G401 (cell line): ENCODE measurements at places on chromosomes 1 and 21.

- DNase-seq: no peak
Observed at GRCh38 chr1:148372731-148373130, 110.4 kb downstream of the PPIAL4G start.

- peak; percentile 52 for DNase-seq
Observed at GRCh38 chr21:16372586-16372985, 642.8 kb downstream of the USP25 start.

DNA sequence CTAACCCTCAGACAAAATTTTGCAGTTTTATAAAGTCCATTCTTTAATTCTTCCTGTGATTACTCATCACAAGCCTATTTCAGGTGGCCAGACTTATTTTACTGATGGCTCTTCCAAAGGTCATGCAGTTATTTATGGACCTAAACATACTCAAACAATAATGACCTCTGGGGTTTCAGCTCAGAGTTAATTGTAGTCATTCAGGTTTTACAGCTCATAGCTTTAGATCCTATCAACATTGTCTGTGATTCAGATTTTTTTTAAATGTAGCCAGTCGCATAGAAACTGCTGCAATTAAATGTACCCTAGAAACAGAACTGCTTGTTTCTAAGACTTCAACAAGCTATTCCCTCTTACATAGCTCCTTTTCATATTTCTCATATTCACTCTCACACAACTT lies 270.8 kb downstream of the COL11A1 start:
- DNase-seq: no peak

DNA sequence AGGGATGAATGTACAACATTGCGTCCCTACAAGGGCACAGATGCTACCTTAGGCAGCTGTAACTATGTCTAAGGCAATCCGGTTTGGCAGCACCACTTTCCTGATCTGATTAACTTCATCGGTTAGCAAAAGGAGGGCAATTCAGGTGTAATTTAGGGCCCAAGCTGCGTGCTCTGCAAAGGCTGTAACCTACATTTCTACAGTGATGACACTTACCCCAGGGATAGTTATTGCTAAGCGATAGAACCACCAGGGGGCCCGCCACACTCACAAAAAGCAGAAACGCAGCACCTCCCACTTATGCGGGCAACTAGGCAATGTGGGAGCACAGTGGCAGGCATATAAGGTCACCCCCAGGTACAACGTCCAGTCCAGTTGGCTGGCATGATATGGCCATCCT lies 113.5 kb downstream of the GDAP2 start:
- no peak for DNase-seq

DNA sequence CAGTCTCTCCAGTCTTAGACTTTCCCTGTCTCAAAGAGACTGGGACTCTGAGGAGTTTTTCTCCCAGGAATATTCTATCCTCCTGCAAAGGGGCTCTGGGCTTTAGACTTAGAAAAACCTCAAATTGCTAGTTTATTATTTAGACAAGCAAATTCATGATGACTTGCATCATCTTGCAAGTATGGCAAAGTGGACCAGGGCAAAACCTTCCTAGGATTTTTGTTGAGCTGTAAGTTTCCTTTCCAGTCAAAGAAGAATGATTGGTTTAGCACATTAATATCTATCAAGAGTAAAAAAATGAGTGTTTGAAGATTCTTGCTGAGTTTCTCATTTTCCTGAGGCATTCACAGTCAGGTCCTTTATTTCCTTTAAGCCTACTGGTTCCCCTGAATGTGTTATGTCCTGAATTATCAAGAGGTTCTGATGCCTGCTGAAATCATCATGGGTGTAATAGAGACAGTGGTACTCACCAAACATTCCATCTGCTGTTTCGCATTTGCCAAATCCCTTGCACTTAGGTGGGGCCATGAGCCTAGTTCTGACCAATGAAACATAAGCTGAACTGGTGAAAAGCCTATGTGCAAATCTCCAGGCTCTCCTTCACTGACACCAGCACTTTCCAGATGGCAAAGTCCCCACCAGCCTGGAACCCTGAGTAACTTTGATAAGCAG lies 25.2 kb upstream of the SPAG17 start:
- DNase-seq: no peak

- DNase-seq: no peak
Observed at GRCh38 chr1:29384496-29385015, 148.2 kb downstream of the PTPRU start.

GRCh38 chr1:100009458-100009857 lies 39.7 kb downstream of the SLC35A3 start:
- no peak for DNase-seq

- DNase-seq: no peak
Observed at GRCh38 chr1:151289991-151290708, 8.1 kb downstream of the ZNF687 start.

GRCh38 chr1:181251001-181251712 lies 162.7 kb downstream of the IER5 start:
- DNase-seq: peak; percentile 97

DNA sequence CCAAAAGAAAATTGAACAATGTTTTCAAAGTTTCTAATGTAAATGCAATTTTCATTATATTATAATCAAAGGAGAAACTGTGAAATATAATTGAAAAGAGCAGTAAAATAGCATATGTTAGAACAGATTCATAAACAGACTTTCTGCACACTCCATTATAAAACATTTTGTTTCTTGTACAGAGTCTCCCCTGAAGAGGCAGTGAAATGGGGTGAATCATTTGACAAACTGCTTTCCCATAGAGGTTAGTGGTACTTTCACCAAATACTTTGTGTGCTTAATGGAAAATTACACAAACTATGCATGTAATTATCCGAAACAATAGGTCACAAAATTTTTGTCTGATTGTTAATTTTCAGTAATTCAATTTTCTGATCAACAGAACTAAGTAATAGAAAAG lies 1.9 kb downstream of the RGS18 start:
- DNase-seq: no peak

- DNase-seq: no peak
Observed at GRCh38 chr21:33940881-33941245, 25.3 kb upstream of the ATP5PO start.

- peak; percentile 33 for DNase-seq
Observed at GRCh38 chr1:102550729-102551384, 554.1 kb upstream of the OLFM3 start.

DNA sequence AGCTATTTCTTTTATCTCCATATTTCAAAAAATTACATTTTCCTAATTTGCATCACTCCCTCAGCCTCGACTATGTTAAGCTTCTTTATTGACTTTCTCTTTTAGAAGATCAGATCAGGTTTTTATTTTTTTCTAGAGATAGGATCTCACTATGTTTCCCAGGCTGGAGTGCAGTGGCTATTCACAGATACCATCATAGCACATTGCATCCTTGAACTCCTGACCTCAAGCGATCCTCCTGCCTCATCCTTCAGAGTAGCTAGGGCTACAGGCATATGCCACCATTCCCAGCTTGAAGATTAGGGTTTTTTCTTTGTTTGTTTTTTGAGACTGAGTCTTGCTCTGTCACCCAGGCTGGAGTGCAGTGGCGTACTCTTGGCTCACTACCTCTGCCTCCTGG lies 20.1 kb downstream of the UCK2 start:
- DNase-seq: no peak

DNA sequence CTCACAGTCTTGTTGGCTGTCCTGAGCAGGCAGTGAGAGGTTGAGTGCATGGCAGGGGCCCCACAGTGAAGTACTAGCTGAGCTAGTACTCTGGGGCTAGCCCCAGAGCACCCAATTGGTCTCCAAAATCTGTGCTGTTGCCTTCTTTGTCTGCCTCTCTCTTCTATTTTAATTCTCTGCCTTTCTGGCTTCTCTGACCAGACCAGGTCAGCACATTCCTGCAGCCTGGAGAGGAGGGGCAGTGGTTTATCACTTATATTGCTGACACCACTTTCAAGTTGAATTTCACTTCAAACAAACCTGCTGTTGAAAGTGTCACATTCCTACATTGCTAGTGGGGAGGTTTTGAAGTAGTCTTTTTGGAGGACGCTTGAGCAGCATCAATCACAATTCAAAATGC lies 628.7 kb downstream of the PTPRU start:
- no peak for DNase-seq

GRCh38 chr1:27397749-27398148 lies 5.3 kb downstream of the GPR3 start:
- DNase-seq: no peak

GRCh38 chr1:27235827-27236226 lies 1.4 kb downstream of the WDTC1 start:
- DNase-seq: no peak

DNA sequence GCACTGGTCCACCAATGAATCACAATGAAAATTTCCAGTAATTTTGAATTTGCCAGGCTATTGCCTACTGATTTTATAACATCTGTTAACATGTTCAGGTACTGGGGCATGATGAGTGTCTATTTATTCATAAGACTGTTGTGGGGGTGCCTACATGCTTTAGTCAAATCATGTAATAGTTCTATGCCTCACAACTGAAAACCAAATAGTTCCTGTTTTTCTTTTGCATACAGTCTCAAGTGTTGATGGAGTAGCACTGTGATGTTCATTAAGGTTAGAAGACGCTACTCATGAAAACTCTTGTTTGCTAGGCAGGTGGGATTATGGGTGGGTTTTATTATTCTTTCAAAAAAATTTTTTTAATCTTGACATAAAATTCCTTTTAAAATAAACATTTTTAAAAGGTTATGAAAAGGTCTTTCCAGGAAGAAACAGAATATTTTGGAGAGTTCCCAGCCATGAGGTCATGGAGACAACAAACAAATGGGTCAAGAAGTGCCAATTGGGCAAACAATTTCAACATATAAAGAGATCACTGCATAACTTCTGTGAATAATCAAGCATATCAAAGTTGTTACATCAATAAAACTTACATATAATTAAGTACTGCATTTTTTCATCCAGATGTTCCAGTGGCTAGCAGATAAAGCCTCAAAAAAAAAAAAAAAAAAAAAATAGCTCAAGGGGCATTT lies 40.2 kb upstream of the NHLH2 start:
- DNase-seq: no peak

- DNase-seq: no peak
Observed at GRCh38 chr1:51957618-51958017, 32.9 kb downstream of the RAB3B start.

DNA sequence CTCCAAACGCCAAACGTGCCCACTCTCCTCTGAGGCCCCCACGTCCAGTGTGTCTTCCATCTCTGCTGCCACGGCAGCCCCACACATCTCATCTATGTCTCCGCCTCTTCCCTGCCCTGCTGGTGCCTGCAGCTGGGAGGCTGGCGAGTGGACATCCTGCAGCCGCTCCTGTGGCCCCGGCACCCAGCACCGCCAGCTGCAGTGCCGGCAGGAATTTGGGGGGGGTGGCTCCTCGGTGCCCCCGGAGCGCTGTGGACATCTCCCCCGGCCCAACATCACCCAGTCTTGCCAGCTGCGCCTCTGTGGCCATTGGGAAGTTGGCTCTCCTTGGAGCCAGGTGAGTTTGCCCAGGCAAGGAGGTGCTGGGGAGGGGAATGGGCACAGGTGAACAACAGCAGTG lies 8.6 kb downstream of the ADAMTSL4 start:
- no peak for DNase-seq

- DNase-seq: no peak
Observed at GRCh38 chr1:59367301-59368007, 70.6 kb downstream of the FGGY start.

DNA sequence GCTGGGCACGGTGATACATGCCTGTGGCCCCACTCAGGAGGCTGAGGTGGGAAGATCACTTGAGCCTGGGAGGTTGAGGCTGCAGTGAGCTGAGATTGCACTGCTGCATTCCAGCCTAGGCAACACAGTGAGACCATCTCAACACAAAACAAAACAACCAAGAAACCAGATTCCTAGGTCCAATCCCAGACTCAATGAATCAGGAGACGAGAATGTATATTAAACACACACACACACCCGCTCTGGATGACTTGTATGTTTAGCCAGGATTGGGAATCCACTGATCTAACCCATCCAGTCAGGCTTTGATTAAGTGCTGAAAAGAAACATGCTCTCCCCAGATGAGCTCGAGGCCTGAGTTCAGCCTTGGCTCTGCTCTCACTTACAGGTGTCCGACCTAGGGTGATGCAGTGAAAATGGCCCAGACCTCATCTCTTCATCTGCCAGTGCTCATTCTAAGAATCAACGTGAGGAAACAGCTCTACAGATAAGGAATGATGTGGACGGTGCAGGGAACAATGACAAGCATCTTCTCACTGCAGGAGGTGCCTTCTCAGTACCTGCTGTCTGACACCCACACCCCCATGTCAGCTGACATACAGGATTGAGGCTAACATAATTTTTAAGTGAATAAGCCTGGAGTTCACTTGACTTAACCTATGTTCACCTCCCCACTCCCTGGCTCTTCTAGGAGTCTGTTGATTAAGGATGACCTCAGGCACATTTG lies 15.3 kb upstream of the SRSF4 start:
- DNase-seq: no peak

DNA sequence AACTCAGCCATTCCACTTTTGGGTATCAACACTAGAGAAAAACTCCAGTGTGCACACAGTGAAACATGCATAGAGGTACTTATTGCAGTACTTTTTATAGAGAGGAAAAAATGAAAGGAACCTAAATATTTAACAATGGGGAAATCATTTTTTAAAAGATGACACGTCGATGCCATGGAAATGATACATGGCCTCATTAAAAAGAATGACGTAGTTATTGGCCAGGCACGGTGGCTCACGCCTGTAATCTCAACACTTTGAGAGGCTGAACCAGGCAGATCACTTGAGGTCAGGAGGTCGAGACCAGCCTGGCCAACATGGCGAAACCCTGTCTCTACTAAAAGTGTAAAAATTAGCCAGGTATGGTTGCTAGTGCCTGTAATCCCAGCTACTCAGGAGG lies 42.5 kb downstream of the MATN1 start:
- DNase-seq: no peak

GRCh38 chr1:221708987-221709386 lies 32.9 kb downstream of the DUSP10 start:
- no peak for DNase-seq

GRCh38 chr1:229119161-229119560 lies 151.8 kb upstream of the RAB4A start:
- no peak for DNase-seq

- DNase-seq: no peak
Observed at GRCh38 chr21:35048183-35048601, 910 bp downstream of the RUNX1 start.

DNA sequence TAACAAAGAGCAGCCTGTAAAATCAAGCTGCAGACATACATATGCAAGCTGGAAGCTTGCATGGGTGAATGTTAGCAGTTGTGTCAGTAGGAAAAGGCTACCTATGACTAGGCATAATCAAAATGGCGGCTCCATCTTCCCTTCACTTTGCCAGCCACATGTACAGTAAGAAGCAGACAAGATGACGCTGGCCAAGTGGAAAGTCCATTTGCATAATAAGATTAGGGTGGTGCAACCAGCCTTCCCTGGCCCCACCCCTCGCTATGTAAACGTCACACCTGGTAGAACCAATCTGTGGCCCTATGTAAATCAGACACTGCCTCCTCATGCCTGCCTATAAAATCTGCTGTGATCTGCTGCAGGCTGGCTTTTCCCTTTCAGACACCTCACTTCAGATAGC lies 171.9 kb upstream of the USP25 start:
- DNase-seq: no peak

- DNase-seq: no peak
Observed at GRCh38 chr1:37575692-37576091, 19.0 kb downstream of the DNALI1 start.

DNA sequence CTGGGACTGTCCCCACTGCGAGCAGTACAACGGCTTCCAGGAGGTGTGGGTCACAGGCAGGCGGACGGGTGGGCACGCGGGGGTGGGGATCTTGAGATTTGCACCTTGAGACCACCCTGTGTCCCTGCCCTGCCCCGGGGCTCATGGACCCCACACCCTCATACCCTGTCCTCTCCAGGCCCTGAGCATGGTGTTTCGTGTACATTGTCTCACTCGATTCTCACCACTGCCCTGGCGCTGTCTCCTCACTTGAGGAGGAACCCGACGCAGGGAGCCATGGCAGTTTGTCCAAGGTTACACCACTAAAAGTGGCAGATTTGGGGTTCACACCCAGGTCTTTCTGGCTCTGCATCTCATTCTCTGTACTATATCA lies 7.2 kb downstream of the TMEM201 start:
- DNase-seq: no peak
